ENCODE measurements at places on chromosomes 1 and 21.

DNA sequence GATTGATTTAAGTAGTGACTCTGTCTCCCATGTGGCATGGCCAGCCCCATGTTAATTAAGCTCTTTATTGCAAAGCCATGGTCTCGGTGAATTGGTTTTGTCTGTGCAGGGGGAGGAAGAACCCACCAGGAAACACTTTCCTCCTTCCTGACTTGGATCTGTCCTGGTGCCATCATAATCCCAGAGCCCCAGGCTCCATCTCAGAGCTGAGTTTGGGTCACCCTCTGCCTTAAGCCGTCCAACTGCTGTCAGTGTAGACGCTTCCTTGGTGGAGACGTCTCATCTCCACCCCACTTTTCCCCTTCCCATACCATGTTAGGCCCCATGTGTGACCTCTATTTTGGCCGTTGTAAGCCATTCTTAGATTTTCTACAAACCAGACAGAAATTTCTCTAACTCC is 36.0 kb upstream of the COL6A2 start:
- no peak for DNase-seq

- no peak for DNase-seq
Observed at GRCh38 chr1:45016090-45016697, 4.1 kb downstream of the UROD start.

- DNase-seq, result no peak
Observed at GRCh38 chr1:78387871-78388270, 102.9 kb upstream of the PTGFR start.

GRCh38 chr1:228980232-228980937 is 245.1 kb downstream of the RHOU start:
- DNase-seq, result no peak

DNA sequence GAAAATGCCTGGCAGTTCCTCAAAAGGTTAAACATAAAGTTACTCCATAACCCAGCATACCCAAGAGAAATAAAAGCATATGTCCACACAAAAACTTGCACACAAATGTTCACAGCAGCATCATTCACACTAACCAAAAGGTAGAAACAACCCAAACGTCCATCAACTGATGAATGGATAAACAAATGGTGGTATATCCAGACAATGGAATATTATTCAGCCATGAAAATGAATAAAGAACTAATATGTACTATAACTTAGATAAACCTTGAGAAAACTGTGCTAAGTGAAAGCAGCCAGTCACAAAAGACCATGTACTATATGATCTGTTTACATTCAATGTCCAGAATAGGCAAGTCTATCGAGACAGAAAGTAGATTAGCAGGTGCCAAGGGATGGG is 60.4 kb downstream of the CAMK2N1 start:
- no peak for DNase-seq

GRCh38 chr1:202274611-202275010 is 67.1 kb downstream of the UBE2T start:
- DNase-seq, result no peak

DNA sequence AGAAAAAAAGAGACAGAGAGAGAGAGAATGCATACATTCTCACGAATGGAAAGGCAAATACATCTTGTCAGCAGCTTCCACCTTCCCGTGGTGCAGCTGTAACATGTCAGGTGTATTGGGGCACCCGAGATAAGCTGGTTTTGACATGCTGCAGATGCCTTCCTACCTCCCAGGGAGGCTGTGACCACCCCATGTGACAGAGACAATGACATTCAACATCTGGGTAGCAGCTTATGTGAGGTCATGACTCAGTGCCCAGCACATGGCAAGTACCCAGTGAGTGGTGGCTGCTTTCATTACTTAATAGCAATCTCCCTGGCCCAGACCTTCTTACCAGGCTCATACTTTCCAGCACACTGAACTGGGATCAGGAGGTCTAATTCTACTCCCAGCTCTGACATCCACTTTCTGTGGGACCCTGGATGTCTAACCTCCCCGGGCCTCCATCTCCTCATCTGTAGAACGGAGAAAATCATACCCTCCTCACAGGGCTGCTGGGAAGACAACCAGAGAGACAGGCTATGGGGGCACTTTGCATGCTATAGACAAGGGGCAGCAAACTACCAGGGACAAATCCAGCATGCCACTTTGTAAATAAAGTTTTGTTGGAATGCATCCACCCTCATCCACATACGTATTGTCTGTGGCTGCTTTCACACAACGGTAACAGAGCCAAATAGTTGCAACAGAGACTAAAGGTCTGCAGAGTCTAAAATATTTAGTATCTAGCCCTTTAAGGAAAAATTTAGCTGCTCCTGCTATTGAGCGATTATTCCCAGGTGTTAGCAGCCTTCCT is 38.5 kb upstream of the ZBTB40 start:
- no peak for DNase-seq

GRCh38 chr1:214349781-214350180 is 68.8 kb downstream of the SMYD2 start:
- DNase-seq, result no peak

DNA sequence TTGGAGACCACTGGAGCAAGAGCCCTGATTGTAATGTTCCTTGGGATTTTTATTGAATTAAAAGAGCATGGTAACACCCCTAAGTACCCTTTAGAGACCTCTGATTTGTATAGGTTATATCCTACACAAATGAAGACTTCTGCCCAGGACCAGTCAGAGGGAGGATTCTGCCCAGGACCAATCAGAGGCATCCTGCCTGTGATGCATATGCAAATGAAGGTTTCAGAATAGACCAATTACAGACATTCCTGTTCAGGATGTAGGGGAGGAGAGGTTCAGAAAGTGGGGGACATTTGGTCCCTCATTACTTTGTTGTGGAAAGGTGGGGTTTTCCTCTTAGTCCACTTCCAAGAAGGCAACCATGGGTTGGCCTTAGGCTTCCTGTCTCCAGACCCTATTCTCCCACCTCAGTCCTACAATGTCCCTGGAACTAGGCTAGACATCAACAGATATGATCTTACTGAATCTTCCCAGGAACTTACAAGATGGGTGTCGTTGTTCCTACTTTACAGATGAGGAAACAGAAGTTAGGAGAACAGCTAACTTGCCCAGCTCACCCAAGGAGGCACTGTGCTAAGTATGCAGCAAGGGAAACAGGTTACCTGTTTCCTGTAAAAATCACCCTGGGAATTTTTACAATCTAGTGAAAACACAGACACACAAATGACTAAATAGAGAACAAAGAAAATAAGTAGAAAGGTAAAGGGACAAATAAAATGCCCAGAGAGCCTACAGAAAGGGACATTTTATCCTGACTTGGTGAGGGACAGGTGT is 36.8 kb upstream of the SFPQ start:
- no peak for DNase-seq

DNA sequence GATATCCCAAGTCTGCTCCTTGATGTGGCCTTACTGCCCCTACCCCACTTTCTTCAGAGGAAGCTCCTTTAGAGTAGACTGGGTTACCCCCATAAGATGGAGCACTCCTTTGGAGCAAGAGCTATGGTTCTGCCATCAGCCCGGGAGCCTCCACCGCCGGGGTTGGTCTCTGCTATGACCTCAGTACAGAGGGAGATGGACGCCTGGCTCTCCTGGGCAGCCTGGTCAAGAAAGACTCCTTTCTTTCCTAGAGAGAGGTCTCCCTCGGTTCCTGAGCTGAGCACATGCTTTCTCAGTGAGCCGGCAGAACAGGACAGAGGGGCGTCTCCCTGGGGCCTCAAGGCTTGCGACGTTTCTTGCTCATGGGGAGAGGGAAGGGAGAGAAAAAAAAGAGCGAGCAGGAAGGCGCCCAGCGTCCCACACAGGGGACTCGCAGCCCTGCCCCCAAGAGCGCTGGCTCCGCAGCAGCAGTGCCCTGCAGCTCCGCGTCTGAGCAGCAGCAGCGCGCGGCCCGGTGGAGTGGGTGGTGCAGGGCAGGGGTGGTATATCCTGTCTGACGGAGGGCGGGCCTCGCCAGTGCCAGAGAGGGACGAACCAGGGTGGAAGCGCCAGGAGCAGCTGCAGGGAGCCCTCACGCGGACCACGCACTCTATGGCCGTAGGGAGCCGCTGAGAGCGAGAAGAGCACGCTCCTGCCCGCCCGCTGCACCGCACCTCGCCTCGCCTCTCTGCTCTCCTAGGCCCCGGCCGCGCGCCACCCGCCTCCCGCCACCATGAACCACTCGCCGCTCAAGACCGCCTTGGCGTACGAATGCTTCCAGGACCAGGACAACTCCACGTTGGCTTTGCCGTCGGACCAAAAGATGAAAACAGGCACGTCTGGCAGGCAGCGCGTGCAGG is at the start of gene PKP1:
PKP1 (plus strand) TSS at position 576 of the 899 bp plus-strand sequence; CDS start at position 773, 197 bp downstream.
- no peak for DNase-seq

GRCh38 chr21:43814215-43815106 is 25.1 kb downstream of the RRP1 start:
- DNase-seq, result no peak

DNA sequence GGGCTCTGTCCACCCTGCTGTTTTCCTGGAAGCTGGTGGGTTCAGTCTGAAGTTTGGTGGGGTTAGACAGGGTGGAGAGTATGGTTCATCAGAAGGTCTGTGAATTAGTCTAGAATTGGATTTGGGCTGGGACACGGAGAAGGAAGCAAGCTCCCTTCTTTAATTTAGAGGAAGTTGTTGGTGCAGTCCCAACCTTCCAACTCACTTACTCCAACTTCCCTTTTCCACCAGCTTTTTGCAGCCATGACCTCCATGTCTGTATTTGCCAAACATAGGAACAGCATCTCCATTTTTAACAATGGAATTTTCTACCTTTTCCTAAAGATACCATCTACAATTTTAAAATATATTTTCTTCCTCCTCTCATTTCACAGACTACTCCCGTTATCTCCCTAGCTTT is 28.5 kb upstream of the PRELP start:
- no peak for DNase-seq

GRCh38 chr1:22484706-22485345 is 33.2 kb downstream of the ZBTB40 start:
- no peak for DNase-seq

DNA sequence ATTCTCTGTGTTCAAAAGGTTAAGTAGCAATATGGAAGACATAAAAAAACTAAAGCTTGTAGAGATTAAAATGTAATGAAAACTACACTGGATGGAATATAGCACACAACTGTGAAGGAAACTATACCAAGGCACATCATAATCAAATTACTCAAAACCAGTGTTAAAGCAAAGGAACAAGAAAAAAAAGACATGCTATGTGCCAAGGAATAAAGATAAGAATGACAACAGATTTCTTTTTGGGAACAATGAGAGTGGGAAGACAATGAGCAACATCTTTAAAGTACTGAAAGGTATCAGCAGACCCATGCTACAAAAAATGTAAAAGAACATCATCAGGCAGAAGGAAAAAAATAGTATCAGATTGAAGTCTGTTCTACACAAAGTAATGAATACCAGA is 157.8 kb downstream of the VPS13D start:
- no peak for DNase-seq

- no peak for DNase-seq
Observed at GRCh38 chr1:111452581-111452980, 3.3 kb downstream of the ATP5PB start.

DNA sequence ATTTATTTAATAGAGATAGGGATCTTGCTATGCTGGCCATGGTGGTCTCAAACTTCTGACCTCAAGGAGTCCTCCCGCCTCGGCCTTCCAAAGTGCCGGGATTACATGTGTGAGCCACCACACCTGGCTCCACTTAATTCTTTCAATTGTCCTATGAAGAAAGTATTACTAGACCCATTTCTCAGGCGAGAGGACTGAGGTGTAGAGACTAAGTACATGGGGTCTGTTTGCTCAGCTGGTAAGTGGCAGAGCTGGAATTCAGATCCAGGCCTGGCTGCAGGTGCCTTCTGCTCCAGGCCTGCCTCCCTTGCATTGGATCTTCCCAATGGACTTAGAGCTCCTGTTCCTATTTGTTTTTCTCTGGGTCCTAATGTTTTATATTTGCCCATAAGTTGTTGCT is 55.5 kb downstream of the HTR6 start:
- DNase-seq, result no peak

DNA sequence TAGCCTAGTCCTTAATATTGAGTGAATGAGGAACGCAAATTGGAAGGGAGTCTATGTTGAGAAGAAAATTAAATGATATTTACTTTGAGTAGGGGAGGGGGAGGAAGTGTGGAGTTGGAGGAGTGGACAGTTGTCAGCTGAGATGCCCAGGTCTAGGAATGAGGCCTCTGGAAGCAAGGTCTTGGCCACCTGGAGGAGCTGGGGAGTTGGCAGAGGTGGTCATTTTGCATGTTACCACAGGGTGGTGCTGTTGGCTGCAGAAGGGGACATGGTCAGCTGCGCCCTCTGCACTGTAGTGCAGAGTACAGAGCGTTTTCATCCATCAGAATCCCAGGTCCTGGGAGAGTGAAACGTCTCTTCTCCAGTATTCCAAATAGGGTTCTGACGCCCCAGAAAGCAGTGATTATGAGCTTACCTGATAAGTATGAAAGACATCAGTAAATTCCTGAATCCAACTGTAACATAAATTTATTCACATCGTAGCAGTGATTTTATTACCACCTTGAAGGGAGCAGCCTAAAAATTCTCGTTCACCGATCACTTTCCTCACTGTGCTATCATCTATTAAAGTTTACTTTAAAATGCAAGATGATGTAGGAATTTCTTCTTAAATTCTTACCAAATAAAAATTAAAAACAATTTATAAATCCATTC is 13.8 kb downstream of the PARK7 start:
- DNase-seq, result no peak

- DNase-seq, result no peak
Observed at GRCh38 chr1:65193129-65193695, 45.2 kb downstream of the AK4 start.

DNA sequence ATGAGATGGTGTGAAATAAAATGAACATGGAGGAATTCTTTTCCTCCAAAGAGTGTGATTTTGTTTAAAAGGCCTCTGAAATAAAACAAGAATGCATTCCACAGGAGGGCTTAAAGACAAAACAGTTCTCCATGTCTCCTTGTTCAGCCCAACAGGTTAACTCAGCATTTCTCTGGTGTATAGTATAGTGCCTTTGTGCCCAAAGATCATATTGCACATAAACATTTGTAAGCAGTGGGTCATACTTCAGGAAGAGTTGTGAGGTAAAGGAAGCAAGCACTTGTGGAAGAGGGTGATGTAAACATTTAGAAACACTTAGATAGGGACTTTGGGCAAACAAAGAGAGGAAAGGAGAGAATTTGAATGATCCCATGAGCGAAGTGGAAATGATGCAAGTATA is 433.9 kb downstream of the SIPA1L2 start:
- DNase-seq, result no peak

- DNase-seq, result no peak
Observed at GRCh38 chr1:198364471-198364870, 176.0 kb downstream of the ATP6V1G3 start.

DNA sequence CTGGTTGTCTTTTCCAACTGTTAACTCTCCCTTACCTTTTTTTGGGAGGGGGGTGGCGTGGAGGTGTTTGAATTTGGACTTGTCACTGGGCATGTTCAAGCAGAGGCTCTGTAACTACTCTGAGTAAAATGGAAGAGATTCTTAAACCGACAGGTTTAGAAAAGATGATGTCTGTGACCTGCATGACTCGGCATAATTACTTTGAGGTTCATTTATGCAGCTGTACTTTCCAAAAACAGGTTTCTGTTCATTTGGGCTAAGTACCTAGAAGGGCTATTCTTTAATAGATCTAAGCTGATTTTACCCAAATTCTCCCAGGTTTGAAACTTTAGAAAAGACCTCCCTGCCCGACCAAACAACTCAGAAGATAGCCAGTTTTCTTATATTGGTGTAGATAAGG is 80.3 kb downstream of the SLC35A3 start:
- DNase-seq, result no peak

GRCh38 chr1:14661222-14661621 is 62.7 kb downstream of the KAZN start:
- no peak for DNase-seq
